ENCODE measurements at places on chromosomes 4 and X.

DNA sequence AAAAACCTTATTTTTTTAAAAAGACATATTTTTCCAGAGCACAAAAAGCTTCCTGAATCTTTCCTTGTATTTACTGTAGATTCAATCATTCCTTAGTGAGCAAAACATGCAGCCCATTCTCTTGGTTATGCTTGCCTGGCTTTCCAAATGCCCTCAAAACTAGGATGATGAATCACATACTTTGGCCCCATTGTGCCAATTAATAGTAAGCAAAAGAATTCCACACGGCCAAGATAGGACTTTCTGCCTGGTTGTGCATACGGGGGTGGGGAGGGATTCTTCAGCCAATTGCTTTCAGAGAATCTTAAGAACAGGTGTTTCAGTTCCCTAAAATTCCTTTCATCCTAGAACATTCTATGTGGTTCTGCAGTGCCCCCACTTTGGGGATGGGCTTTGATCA lies 7.0 kb downstream of the RAI2 start:
- DNase-seq = no peak

DNA sequence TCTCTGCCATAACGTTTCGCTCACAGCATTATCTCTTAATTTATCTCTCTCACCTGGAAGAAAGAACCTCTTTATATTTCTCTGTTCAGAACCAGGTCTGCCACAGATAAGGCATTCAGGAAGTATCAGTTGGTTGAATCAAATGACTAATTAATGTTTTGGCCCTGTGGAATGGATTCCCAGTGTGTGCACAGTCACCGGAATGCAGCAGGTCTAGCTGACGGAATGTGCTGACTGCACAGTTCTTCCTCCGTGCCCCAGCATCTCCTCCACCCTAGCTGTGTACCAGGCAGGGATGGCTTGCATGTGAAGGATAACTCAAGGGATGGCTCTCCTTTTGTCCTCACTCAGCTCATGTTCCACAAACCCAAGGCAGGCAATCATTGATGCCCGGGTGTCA lies 141.8 kb upstream of the MSX1 start:
- DNase-seq = no peak

- no peak for DNase-seq
Measured at GRCh38 chr4:189022440-189023035, 883.3 kb downstream of the TRIML1 start.

DNA sequence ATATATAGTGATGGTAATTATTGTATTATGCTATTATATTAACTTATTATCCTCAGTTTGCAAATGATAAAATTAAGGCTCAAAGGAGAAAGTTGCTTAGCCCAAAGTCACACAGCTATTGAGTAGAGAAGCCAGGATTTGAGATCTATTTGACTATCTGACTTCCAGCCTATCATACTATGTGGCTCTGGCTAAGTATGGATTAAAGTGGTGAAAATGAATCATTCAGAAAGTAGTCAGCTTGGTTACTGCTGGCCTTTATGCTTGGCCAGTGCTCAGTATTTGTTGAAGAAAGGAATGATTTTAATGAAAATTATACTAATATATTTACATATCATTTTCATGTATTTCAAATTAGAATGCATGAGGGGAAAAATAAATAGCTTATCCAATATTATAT lies 219.8 kb downstream of the SHROOM3 start:
- DNase-seq = no peak

DNA sequence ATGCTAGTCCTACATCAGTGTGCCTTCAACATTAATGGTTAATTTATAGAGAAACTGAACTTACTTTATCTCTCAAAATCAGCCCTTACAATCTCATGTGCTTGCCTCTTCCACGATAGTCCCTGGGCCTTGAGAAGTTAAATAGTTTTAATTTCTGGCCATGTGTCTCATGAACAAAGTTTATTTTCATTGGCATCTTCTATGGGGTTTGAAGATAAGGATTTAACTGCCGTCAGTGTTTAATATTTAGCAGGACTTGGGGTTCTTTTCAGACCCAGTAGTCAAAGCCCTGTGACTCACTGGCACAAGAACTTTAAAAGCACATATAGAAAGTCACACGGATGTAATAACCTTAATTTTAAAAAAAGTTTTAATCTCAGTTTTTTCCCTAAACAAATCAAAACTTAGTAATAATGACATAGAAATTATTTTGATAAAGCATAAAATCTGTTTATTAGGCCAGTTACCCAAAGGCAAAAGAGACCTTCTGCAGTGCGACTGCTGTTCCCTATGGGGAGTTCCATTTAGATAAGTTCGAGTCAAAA lies 10.1 kb upstream of the MPP1 start:
- no peak for DNase-seq

DNA sequence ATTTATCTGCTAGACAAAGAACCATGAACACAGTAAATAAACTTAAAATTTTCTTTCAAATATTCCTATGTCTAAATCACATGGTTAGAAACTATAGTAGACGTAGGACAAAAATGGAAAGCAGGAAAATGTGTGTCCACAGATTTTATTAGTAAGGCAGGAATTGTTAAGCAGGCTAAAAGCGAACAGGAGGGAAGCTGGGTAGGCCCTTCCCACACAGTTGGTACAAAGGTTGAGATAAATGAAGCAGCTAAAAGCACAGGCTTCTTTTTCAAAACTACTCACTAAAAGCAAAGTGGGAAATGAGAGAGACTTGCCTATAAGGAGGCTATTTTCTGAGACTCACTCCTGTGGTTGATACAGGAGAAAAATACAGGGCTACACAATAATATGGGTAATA lies 108.1 kb upstream of the PABPC4L start:
- DNase-seq = no peak

DNA sequence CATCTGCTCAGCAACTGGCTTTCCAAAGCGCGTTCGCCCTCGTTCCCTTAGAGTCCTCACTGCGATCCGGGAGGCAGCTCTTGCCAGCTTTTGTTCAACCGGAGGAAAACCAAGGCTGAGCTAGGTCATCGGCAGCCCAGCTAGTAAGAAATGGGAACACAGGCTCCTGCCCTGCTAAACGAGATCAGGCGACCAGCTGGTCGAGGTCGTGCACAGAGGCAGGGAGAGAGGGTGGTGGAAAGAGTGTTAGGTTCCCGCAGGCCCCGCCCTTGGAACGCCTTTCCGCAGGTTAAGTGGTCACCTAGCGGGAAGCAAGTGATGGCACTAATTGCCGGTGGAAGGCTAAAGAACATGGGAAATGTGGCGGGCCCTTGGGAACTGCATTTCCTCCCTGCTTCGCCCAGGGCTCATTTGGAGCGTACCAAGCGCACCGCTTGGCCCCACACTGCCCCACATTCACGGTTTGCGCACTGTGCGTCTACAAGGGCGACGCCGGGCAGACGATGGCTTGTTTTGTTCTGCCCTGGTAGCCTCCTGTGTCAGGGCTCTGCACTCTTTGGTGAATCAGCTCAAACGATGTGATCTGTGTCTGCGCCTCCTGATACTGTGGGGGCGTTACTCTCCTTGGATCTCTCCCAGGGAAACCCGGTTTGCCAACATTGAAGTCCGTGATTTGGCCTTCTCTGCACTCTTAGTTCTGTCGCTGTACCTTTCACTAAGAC lies 7.2 kb upstream of the PRDM8 start:
- DNase-seq = no peak

DNA sequence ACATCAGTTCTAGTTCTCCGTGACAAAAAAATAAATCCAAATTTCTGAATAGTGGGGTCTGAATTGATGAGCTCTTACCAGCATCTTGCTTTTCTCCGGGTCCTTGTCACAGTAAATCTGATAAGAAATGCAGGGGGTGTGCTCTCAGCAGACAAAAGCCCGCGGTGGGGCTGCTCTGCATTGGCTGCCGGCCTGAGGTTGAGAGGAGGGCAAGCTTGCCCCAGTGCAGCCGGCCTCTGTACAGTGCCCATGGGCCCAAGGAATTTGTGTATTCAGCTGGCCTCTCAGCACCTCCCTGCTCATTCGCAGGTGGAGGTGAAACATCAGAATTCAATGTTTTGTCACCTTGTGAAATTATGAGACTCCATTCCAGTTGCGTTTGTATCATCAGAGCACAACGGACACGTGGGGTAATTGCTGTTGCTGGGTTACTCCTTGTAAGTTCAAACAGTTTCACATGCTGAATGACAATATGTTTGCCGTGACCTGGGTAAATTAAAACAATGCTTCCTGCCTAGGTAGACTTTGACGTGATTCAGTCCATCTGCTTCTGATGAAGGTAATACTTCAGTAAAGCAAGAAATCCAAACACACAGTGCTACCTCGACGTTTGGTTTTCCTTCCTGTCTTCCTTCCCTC lies 596.4 kb downstream of the MID1IP1 start:
- DNase-seq = no peak
